ENCODE measurements at places on chromosomes 2 and 18.

DNA sequence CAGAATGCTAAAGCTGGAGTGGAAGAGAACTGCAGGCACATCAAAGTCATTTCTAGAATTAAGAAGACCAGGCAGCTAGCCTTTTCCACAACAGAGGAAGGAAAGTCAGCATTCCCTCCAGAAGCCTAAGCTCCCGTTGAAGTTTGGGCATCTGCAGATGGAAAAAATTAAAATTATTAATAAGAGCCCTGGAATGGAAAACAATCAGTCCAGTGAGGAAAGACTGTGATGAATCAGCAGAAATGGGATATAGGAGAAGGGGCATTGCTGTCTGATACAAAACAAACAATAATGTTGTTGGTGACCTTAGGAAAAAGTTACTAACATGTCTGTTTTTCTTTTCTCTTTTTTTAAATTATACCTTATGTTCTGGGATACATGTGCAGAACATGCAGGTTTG, 450.7 kb upstream of the SLC14A2 start:
- no peaks in the 10 kb centered on the region for H3K36me3 ChIP-seq
- peaks cover 40% of the 10 kb centered on the region for H3K4me1 ChIP-seq
- H3K4me3 ChIP-seq: no peak overlapping the region
- no peak overlapping the region for H3K27ac ChIP-seq

GRCh38 chr2:218834685-218835084, 3.1 kb upstream of the PRKAG3 start:
- H3K36me3 ChIP-seq: no peaks in the 10 kb centered on the region
- no peak overlapping the region for H3K27ac ChIP-seq
- H3K4me1 ChIP-seq: peaks cover 21% of the 10 kb centered on the region
- DNase-seq: no peak

DNA sequence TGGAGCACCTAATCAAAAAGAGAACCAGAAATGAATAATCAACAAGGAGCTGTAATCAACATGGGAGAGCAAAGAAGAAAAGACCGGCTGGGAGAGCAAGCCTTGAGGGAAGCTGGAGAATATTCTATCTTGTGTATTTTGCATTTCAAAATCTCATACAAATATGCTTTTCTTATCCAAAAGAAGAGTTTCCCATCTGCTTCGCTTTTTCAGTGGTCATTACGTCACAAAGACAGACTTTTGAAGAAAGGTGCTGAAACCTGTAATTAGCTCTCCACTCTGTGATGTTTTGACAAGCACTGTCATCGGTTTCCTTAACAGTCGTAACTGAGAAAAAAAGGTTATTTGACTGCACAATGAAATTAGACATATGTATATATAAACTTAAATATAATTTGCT, 139.1 kb upstream of the TACR1 start:
- no peaks in the 10 kb centered on the region for H3K36me3 ChIP-seq
- H3K27ac ChIP-seq: no peak overlapping the region
- H3K4me3 ChIP-seq: no peak overlapping the region
- H3K27me3 ChIP-seq: peaks cover 3% of the 10 kb centered on the region

- H3K27me3 ChIP-seq: no peaks in the 10 kb centered on the region
- peaks cover 42% of the 10 kb centered on the region for H3K4me1 ChIP-seq
- peaks cover 19% of the 10 kb centered on the region for H3K36me3 ChIP-seq
- H3K4me3 ChIP-seq: peak overlapping the region; percentile 63
- no peak for DNase-seq
Measured at GRCh38 chr2:128187032-128187654, 96.1 kb downstream of the UGGT1 start.

DNA sequence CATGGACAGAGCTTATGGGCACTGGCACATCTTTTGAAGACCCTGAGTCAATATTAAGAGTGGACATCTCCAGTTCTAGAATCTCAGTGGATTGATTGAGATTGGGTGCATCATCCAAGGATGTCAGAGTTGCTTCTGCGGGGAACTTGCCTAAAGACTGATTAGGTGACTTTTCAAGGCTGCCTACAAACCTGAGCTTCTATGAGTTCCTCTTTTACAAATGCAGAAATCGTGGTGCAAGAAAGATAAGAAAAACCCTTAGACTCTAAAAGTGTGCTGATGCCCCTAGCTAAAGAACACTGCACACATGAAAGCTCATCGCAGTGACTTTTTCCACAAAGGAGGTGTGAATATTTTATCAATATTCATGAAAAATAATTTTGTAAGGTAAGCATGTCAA, 86.8 kb upstream of the NEDD4L start:
- no peaks in the 10 kb centered on the region for H3K36me3 ChIP-seq
- DNase-seq: no peak
- no peak overlapping the region for H3K27ac ChIP-seq
- H3K4me1 ChIP-seq: peaks cover 30% of the 10 kb centered on the region

DNA sequence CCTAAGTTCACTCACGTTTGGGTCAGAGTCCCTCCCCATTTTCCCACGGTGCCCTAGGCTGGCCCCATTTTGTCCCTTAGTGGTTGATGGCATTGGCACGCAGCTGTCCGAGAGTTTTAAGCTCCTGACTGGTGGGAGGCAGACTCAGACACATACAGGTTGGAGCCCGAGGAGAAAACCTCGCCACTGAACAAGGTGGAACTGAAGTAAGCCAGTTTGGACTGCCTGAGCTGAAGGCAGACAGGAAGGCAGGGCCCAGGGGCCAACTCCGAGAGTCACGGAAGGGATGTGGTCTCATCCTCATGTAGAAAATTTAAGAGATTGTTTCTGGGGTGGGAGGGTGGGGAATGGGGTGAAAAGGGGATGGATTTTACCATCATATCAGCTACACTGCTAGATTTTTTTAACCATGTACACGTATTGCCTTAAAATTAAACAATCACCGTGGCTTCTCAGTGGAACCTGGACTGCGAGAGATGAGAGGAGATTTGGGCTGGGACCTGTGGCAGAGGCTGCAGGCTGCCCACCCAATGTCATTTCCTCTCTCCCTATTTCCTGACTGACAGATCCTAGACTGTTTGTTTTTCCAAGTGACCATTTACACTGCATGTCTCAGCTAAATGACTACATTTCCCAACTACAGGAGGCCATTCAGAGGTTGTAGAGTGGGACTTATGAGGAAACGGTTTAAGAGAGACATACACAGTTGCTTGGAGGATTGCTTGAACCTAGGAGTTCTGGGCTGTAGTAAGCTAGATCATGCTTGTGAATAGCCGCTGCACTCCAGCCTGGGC, 19.4 kb upstream of the NMUR1 start:
- H3K36me3 ChIP-seq: peaks cover 9% of the 10 kb centered on the region
- no peak for DNase-seq
- no peak overlapping the region for H3K4me3 ChIP-seq
- H3K27ac ChIP-seq: peak overlapping the region; percentile 12

GRCh38 chr18:45567123-45567522, 48.2 kb upstream of the SLC14A2 start:
- H3K27me3 ChIP-seq: no peaks in the 10 kb centered on the region
- H3K4me1 ChIP-seq: peaks cover 33% of the 10 kb centered on the region
- H3K4me3 ChIP-seq: no peak overlapping the region
- no peak overlapping the region for H3K27ac ChIP-seq
- H3K36me3 ChIP-seq: no peaks in the 10 kb centered on the region
- no peak for DNase-seq

GRCh38 chr2:224405412-224405811, 3.5 kb upstream of the FAM124B start:
- H3K27me3 ChIP-seq: no peaks in the 10 kb centered on the region
- H3K4me3 ChIP-seq: no peak overlapping the region
- no peaks in the 10 kb centered on the region for H3K36me3 ChIP-seq
- no peaks in the 10 kb centered on the region for H3K4me1 ChIP-seq
- no peak for DNase-seq

DNA sequence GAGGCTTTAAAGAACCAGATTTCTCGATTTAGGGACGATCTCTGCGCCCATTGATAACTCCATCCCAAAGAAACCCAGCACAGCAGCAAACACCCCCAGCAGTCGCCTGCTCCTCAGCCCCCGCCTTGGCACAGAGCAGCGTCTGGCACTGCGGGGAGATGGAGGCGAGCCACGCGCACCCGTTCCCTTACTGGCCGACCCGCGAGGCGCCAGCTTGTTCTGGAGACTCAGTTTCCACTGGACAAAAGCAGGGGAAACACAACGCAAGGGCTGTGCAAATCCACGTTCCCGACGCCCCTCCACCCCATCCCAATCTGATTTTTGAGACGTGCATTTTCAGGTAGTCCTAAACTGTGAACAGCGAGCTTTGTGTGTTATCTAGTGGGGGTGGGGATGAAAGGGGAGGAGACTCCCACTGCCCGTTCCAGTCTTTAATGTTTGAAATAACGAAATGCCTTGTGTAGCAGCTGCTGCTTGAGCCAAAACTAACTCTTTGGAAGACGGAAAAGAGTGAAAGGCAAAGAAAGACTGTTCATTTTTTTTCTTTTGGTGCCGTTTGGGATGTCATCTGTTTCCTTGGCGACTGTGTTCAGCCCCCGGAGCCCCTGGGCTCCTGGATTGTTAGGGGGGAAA, 143.2 kb downstream of the MEIS1 start:
- H3K4me1 ChIP-seq: peaks cover 28% of the 10 kb centered on the region
- H3K27ac ChIP-seq: no peak overlapping the region
- H3K27me3 ChIP-seq: peaks cover 40% of the 10 kb centered on the region
- DNase-seq: no peak
- H3K4me3 ChIP-seq: no peak overlapping the region

GRCh38 chr2:120094795-120095194, 81.9 kb downstream of the EPB41L5 start:
- no peaks in the 10 kb centered on the region for H3K27me3 ChIP-seq
- H3K4me3 ChIP-seq: no peak overlapping the region
- H3K36me3 ChIP-seq: peaks cover 6% of the 10 kb centered on the region
- no peak overlapping the region for H3K27ac ChIP-seq
- DNase-seq: no peak

DNA sequence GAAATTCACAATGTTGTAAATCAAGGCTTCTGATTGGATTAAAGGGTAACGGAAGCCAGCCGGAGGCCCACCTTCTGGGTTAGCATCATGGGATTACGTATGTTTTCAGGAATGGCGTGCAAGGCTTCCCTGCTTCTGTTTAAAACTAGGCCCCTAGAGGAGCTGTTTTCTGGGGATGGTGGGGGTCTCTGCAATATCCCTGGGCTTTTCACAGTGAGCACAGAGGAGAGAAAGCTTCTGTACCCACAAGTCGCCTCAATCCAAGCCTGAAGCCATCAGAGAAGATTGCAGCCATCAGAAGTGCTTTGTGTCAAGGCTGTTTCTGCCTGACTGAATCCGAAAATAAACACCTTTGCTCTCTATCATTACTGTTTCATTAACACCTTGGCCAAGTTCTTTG, 226.9 kb upstream of the SMIM21 start:
- no peak overlapping the region for H3K27ac ChIP-seq
- no peak for DNase-seq
- H3K4me1 ChIP-seq: no peaks in the 10 kb centered on the region
- H3K27me3 ChIP-seq: peaks cover 5% of the 10 kb centered on the region

DNA sequence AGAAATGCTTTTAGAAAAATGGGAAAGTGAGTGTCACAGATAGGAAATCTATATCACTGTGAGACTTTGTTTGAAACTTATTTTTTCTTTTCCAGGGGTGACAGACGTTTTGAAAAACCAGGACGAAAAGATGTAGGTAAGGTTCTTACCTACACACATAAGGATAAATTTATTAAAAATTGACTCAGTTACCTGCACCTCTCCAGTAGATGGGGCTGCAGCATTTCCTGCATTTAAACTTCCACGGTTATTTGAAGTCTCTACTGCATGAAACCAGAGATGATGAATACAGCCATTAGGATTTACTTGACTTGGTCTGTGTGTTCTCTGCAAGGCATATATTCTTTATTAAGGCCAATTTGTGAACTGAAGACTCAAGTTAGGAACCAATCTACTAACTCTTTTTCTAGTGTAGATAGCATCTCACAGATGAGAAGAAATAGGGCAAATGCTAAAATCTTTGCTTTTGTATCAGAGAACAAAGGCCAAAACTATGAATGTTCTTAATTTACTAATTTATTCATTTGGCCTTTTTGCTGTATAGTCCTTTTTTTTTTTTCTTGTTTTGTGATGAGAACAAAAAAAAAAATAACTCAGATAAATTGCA, 15.0 kb downstream of the KCNJ13 start:
- no peaks in the 10 kb centered on the region for H3K27me3 ChIP-seq
- H3K36me3 ChIP-seq: peaks cover 12% of the 10 kb centered on the region
- no peak overlapping the region for H3K4me3 ChIP-seq
- no peak for DNase-seq
- H3K4me1 ChIP-seq: peaks cover 5% of the 10 kb centered on the region

DNA sequence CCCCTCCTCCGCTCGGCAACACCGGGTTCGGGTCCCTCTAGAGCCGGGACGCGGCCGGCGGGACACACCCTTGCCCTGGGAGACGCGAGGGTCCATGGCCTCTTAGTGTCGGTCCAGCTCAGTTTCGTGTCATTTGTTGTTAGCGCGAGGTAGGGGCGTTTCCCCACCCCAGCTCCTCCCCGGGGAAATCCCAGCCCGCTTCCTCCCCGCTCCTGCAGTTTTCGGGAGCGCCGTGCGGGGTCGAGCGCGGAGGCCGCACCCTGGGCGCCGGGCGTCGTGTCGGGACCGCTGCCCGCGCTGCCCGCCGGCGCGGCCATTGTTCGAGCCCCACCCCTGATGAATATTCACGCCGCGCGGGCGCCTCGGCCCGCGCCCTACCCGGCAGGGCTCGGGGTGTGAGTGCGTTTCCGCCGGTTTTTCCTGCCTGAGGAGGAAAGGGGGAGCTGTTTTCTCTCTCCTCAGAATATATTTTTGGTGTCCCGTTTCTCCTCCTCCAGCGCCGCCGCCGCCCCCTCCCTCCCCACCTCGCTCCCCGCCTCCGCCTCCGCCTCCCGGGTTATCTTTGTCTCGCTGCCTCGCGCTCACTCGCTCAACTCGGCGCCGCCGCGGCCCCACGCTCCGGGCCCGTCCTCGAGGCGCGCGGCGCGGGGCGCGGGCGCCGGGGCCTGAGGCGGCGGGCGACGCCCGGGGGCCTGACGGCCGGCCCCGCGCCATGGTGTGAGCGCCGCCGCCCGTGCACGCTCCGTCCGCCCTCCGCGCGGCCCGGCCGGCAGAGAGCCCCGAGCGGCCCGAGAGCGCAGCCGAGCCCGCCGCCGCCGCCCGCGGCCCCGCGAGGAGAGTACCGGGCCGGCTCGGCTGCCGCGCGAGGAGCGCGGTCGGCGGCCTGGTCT, at the start of gene MAP4K4:
MAP4K4 (plus strand) TSS at position 584 of the 890 bp plus-strand sequence. CDS start 374 bp downstream, outside the sequence.
- peaks cover 4% of the 10 kb centered on the region for H3K36me3 ChIP-seq
- peak within 1 kb of the TSS; percentile 75 for H3K4me3 ChIP-seq
- H3K4me1 ChIP-seq: peaks cover 9% of the 10 kb centered on the region
- DNase-seq: no peak
- no peaks in the 10 kb centered on the region for H3K27me3 ChIP-seq

DNA sequence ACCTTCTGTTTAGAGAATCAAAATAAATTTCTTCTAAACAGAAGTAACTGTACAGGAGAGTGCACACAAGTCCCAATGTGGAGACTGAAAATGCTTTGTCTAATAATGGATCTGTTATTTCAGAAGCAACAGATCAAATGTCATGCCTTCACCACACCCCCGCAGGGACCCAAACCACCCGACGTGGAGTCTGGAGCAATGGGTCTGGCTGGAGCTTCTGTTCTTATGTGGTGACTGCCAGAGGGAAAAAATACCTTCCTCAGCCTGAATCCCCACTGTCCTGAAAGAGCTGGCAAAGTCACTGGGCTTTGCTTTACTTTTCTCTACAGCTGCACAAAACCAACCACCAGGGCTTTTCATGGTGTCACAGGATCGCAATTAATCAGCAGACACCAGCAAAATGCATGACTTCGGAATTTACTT, 119.0 kb upstream of the ZFP36L2 start:
- peaks cover 2% of the 10 kb centered on the region for H3K36me3 ChIP-seq
- H3K4me1 ChIP-seq: peaks cover 100% of the 10 kb centered on the region
